ENCODE measurements at places on chromosomes 5 and 9.

DNA sequence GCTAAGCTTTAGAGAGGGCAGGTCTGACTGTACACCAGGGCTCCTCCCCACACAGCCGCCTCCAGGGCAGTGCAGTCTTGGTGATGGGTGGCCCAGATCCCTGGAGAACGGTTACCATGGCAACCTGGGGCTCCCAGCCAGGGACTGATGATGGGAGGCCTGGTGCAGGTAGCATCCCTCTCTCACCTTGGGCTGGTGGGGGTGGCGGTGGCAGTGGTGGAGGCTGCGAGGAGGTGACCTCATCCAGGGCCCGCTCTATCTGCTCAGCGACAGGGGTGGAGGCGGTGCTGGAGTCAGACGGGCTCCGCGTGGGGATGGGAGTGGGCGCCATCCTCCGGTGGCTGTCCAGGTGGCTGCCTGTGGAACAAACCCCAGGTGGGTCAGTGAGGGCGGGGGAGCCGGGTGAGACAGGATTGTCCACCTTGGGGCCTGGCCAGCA, 12.3 kb downstream of the PRR7 start:
- DNase-seq, result no peak

GRCh38 chr5:81427566-81427965, 33.6 kb upstream of the ACOT12 start:
- DNase-seq, result no peak

DNA sequence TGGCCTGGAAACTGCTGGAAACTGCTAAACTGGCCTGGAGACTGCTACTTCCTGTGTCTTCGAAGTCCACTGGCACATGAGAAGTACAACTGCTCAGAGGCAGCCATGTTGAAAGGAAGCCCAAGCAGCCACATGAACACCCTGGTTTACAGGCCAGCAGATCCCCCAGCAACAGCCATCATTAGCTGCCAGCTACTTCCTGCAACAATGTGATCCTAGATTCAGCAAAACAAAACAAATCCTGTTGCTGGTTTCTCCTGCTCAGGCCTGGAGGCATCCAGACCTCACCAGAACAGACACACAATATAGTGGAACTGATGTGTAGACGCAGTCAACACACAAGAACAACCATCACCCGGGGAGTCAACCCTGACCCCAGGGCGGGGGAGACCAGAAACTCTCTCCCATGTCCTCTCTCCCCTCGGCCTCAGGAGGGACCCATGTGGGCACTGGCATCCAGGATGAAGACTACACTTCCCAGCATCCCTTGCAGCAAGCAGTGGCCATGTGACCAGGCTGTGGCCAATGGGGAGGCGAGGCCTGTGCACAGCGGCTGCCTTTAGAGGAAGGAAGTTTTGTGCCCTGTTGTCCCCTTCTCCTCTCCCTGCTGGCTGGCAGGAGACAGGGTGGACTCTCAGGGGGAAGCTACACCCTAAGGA, 9.2 kb upstream of the LCN15 start:
- no peak for DNase-seq

- DNase-seq, result no peak
Observed at GRCh38 chr5:113663879-113664541, 150.5 kb downstream of the YTHDC2 start.

DNA sequence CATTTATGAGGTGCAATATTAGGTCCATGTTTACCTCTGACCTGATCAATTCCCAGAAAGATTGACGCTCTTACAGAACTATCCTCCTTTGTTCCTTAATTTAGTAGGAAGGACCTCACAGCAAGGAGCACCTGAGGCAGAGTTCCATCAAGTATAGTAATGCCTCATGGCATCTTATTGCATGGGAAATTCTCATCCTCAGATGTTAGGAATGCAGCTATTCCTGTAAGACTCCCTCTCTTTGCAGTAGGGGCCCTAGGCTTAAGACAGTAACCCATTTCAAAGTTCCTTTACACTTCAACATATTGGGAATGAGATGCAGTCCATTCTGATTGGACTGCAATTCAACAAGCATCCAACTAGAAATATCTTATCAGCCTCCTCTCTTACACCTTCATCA, 69.8 kb downstream of the SLCO4C1 start:
- no peak for DNase-seq

- no peak for DNase-seq
Observed at GRCh38 chr9:91920630-91921350, 29.2 kb downstream of the ROR2 start.

DNA sequence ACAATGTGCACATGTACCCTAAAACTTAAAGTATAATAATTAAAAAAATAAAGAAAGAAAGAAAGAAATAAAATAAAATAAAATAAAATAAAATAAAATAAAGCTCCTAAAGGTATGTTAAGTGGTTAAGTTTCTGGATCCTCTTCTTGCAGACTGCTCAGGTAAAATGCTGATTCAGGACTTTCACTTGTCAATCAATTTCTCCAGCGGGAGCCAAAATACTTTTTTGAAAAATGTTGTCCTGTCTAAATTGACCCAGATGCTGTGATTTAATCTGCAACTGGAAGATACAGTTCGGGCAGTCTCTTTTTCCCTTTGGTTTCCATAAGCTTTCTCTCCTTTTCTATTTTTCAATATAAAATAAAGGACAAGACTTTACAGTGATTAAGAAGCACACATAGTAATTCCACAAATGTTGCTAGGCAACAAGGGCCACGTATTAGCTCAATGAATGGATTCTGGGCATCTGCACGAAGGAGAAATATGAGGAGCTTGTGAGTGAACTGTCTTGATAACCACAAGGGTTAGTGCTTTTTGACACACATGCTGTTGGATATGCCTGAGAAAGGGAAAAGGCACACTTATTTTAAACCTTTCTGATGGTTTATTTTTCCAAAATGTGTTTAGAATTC, 38.6 kb downstream of the HTR4 start:
- DNase-seq, result no peak

DNA sequence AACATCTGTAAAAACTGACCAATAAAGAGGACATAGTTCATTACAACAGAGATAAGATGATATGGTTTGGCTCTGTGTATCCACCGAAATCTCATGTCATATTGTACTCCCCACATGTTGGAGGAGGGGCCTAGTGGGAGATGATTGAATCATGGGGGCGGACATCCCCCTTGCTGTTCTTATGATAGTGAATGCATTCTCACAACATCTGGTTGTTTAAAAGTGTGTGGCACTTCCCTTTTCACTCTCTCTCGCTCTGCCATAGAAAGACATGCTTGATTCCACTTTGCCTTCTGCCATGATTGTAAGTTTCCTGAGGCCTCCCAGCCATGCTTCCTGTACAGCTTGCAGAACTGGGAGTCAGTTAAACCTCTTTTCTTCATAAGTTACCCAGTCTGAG, 292.8 kb downstream of the SLF1 start:
- DNase-seq, result no peak

DNA sequence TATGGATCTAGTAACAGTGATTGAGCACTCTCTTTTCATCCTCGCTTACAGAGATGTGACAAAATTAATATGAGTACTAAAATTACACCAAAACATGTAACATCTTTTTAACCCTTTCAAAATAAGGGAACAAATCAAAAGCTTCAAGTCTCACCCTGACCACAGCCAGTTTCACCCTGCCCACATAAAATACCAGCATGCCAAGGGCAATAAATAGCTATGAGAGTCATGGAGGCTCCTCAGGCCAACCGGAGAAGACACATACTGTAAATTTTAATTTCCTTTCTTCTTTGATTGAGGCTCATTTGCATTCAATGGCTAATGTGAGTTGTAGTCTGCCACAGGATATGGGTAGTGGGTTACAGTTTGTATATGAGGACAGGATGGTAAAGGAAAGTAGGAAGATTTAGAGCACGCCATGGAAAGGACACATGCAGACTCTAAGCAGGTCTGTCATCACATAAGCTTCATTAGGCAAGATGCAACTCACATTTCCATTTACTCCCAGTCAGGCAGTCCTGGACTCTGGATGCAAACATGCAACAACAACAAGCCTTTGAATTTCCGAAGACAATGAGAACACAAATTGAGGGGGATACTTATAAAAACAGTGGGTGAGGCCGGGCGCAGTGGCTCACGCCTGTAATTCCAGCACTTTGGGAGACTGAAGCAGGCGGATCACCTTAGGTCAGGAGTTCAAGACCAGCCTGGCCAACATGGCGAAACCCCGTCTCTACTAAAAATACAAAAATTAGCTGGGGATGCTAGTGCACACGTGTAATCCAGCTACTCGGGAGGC, 11.3 kb downstream of the IL4 start:
- DNase-seq, result no peak

DNA sequence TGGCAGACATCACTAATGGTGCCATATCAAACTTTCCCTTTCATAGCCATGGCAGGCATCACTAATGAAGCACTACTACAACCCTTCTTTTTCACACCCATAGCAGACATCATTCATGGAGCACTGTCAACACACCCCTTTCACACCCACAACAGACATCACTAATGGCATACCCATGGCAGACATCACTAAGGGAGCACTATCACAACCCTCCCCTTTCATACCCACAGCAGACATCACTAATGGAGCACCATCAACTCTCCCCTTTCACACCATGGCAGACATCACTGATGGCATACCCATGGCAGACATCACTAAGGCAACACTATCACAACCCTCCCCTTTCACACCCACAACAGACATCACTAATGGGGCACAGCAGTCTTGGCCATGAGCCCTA, 33.7 kb downstream of the LAMC3 start:
- no peak for DNase-seq

GRCh38 chr9:96163161-96163560, 138.8 kb downstream of the HSD17B3 start:
- DNase-seq, result no peak

GRCh38 chr5:93342563-93343061, 238.4 kb downstream of the NR2F1-AS1 start:
- DNase-seq, result no peak

DNA sequence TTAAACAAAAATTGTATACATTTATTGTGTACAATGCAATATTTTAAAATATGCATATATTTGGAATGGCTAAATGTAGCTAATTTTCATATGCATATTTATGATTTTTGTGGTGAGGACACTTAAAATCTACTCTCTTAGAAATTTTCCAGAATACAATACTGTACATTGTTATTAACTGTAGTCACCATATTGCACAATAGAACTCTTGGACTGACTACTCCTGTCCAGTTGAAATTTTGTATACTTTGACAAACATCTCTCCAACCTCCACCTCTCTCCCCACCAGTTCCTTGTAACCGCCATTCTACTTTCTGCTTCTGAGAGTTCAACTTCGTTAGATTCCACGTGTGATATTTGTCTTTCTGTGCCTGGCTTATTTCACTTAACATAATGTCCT, 49.2 kb upstream of the TAF11L2 start:
- no peak for DNase-seq

- DNase-seq, result no peak
Observed at GRCh38 chr9:108654566-108654965, 201.2 kb downstream of the ACTL7B start.

DNA sequence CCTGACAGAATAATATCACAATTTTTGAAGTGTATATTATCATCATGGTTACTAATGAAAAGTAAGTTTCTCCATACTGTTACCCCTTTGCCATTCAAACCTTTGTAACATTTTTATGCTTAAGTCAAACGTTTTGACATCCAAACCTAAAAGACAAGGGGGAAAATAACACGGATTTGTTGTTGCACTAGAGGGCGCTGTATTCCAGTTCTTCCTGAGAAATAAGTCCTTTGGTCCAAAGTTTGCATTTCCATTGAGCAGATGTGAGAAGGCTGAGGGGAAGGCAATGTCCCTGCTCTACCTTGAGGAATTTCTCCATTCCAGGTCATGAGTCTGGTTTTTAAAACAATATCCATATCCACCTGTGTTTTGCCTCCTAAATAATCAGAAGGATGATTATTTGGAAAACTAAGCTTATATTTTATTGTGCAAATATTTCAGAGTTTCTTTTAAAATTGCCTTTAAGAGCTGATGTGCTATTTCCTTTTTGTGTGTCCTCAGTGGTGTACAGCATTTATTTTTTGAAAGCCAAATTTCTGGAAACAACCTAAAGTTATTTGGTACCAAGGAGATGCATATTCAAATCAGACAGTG, 9.7 kb downstream of the LECT2 start:
- DNase-seq, result no peak

- no peak for DNase-seq
Observed at GRCh38 chr5:53481159-53481886, 894 bp downstream of the FST start.

- DNase-seq, result no peak
Observed at GRCh38 chr9:73613092-73613701, 461.5 kb downstream of the ANXA1 start.
